Stimulated activated CD8-positive, alpha-beta memory T cell treated with anti-CD3 and anti-CD28 coated beads, Interleukin-15, amount 100 ng/mL, for 1 hour (primary cell): ENCODE measurements at places on chromosomes 5 and 9.

DNA sequence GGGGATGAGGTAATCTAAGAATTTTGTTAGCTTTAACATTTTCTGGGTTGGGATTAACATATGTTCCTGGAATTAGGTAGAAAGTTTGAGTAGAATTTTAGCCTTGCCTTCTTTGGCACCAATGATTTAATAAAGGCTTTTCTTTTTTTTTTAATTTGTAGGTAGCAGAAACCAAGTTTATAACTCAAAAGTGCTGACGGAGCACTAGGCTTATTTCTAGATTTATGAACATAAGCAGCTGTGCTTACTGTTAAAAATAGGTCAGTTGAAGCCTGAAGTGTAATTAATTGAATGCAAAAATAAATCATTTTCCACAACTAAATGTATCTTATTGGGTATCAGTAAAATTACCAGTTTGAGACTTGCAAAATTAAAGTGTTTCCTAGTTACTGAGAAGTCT is 62.4 kb downstream of the TAF11L14 start:
- DNase-seq: no peak

GRCh38 chr9:23962101-23962500 is 136.1 kb upstream of the ELAVL2 start:
- no peak for DNase-seq

GRCh38 chr9:38048316-38048969 is 20.6 kb downstream of the SHB start:
- DNase-seq: no peak

DNA sequence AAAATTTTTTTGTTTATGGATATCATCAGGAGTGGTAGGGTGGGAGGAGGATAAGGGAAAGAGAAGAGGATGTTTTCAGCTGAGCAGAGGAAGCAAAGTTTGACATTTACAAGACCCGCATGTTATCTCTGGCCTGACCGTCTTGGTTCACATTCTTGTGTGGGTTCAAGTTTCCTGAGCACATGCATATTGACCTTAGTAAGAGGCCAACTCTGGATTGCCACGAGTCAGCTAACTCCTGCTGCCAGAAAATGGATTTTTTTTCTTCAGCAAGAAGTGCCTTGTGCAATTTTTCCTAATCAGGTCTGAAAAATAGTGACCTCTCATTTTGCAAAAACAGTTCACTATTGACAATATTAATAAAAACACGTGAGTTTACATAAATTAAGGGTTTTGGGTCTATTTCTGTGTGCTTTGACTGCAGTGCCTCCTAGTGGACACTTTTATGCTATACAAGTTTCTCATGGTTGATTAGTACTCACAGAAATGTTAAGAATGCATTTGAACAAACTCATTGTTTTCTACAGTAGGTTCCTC is 27.1 kb upstream of the BASP1 start:
- DNase-seq: no peak

GRCh38 chr5:148558892-148559291 is 95.4 kb downstream of the HTR4 start:
- DNase-seq: no peak

DNA sequence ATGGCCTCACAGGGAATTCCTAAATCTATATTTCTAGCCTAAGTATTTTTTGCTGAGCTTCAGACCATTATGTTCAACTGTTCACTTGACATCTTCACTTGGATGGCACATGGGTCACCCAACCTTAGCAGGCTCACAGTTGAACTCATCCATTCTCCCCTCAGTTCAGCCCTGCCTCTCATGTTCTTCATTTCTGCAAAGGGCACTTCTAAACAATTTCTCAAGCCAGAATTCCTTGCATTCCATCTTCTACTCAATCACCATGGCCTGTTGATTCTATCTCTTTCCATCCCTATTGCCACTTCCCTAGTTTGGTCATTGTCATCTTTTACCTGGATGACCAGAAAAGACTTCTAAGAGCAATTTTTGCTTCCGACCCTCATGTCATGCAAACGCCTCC is 7.3 kb upstream of the RGS3 start:
- no peak for DNase-seq

GRCh38 chr9:76353280-76353679 is 40.9 kb downstream of the RFK start:
- no peak for DNase-seq

DNA sequence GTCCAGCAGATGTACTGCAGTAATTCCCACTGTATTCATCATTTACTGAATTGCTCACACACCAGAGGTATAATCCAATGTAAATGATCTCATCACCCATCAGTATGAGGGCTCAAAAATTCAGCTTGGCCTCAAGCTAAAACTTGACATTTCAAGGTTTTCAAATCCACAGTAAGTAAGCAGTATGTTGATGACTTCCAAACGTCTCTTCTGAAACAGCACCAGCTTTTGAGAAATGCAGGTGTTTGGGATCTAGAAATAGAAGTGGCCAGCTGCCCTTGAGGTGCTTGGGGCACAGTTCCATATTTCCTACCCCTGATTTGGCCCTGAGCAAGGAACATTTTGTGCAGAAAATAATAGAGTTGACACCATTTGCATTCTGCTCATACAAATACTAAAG is 388.0 kb upstream of the TUSC1 start:
- no peak for DNase-seq

DNA sequence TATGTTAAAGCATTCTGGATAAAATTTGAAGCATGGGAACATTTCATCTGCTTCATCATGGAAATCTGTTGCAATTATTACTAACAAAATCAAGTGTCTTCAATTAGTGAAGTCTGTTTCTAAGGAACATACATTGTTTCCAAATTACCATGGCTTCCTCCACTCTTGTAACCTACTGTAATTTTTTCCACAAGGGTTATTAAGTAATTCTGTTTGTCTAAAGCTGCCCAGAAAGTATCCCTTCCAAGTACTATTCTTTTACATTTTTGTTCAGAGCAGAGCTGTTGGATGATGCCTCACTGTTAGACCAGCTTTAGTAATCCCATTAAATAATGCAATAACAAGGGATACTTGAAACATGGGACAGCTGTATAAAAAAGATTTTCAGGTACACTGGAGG is 483.5 kb upstream of the CD180 start:
- no peak for DNase-seq

- no peak for DNase-seq
These were observed 433.6 kb downstream of the PIK3R1 start for GRCh38 chr5:68648944-68649857.

DNA sequence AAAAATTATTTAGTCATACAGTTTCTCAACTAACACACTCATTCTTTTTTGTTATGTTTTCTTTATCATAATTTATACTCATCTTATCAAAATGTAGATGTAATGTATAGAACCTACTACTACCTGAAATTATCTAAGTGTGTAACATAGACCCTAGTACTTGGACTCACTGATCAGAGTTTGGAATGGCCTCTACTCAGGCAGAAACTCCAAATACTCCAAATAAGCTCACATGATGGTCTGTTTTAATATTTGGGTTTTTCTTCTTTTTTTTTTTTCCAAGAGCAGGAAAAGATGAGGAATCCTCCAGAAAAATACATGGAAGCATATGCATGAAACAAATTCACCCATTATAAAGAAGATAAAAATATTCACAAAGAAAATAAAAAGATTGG is 126.3 kb downstream of the PDE4D start:
- DNase-seq: no peak

- DNase-seq: no peak
These were observed 42.1 kb downstream of the LOX start for GRCh38 chr5:122035913-122036312.

- DNase-seq: peak; percentile 20
These were observed 64.2 kb downstream of the KLF4 start for GRCh38 chr9:107425101-107426025.

DNA sequence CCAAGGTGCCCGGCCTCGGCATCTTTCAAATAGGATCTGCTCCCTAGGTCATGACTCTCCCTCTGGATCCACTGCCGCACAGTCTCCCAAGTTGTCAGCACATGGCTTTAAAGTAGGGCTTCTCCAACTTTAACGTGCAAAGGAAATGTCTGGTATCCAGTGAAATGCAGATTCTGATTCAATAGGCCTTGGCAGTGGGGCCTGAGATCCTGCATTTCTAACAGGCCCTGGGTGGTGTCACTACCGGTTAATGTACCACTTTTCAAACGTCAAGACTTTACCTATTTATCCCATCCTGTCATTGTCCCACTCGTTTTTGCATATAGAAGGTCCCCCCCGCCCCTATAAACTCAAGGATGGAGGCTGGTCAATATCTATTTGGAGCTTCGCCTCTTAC is 137.6 kb upstream of the ZNF618 start:
- no peak for DNase-seq

- no peak for DNase-seq
These were observed 242.1 kb downstream of the HCN1 start for GRCh38 chr5:45454114-45454513.

GRCh38 chr5:162487528-162488525 is 420.3 kb downstream of the GABRG2 start:
- DNase-seq: no peak

DNA sequence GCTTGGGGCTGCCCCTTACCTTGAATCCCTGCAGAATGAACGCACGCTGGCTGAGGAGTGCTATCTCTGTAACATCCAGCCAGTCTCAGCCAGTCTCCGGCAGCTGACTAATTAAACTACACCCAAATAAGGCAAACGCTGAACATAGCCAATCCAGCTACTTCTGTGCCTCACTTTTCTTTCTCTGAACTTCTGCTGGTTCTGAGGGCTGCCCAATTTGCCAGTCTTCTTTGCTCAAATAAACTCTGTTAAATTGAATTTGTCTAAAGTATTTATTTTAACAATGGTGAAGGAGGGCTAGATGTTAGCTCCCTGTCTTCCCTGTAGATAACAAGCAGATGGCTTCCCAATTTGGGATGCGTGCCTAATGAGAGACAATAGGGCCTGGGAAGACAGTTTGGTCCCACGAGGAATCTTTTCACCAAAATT is 154.0 kb upstream of the NFIL3 start:
- DNase-seq: no peak

DNA sequence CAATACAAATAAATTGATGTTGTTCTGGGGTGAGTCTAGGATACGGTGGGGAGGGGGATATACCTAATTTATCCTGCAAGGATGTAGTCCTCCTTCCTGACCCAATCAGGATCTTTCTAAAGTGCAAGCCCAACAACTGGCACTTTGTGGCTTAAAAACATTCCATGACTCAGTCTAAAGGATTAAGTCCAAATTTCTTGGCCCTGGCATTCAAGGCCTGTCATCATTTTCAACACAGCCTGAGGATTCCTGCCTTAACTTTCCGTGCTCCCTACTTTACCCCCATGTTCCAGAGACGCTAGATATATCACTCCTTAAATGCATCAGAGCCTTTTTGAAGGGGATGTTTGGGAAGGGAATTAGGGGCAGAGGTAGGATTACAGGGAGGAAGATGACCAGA is 1.0 kb downstream of the FAM221B start:
- DNase-seq: no peak

- no peak for DNase-seq
These were observed 15.5 kb upstream of the LAMC3 start for GRCh38 chr9:130993303-130994030.

DNA sequence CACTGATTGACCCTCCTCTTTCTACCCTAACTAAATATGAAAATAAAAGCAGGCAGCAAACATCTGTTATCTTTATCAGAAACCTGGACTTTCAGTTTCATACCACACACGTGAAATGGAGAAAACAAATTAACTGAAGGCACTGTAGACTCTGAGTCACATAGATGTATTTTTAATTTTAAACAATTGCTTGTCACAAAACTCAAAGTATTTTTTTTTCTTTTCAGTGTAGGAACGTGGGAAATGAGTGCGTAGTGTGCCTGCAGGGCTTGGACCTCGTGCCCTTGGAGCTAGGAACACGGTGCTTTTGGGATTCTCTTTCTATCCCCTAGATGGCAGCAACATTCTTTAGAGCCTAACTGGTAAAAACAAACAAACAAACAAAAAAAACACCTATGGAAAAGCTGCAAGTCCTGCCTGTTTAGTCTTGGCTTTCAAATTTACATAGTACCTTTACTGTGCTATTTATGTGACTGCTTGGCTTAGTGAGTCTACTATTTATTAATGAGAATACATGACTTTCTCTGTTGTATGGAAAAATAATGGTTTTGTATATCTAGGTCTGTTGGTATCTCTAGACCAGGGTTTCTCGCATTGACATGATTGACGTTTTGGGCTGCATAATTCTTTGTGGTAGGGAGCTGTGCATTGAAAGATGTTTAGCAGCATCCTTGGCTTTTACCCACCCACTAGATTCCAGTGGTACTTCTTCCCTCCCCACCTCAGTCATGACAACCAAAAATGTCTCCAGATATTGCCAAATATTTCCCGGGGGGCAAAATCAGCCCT is 16.8 kb upstream of the ACTBL2 start:
- DNase-seq: no peak

GRCh38 chr9:69571032-69571431 is 101.1 kb downstream of the APBA1 start:
- DNase-seq: no peak

GRCh38 chr9:545480-545879 is 296.0 kb upstream of the DMRT1 start:
- DNase-seq: no peak

DNA sequence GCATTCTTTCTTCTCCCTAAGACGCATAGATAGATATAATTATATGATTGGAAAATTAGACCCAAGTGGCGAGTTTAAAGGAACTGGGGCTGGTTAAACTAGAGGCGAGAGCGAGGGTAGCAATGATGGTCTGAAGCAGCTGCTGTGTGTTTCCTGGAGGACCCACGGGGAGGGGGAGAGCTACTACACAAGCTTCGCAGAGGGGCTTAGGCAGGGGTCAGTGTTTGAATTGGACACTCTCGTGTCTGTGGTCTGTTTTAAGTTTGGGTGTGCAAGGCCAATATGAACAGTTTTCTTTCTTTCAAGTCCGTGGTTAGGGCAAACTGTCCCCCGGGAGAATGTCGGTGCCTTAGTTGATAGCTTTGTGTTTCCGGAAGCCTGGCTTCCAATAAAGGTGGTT is 43.1 kb downstream of the PDZD2 start:
- no peak for DNase-seq

DNA sequence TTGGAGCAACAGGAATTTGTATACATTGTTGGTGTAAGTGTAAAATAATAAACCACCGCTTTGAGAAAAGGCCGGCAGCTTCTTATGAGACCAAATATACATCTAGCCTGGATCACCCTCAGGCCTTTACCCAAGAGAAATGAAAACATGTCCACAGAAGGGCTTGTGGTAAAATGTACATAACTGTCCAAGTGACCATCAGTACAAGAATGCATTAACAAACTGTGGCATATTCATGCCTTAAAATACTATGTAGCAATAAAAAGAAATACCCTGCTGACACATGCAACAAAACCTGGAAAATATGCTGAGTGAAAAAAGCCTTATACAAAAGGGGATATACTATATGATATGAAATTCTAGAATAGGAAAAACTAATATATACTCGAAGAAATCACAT is 311.9 kb upstream of the TRPC7 start:
- DNase-seq: no peak

- no peak for DNase-seq
These were observed 52.7 kb downstream of the ADAMTSL1 start for GRCh38 chr9:18526685-18527084.

GRCh38 chr9:86183229-86184137 is 76.0 kb downstream of the C9orf153 start:
- no peak for DNase-seq

- no peak for DNase-seq
These were observed 388.5 kb downstream of the PSAT1 start for GRCh38 chr9:78685471-78685870.

GRCh38 chr5:92467695-92468094 is 1084.6 kb upstream of the ARRDC3 start:
- no peak for DNase-seq

- no peak for DNase-seq
These were observed 191.0 kb downstream of the ADAMTS6 start for GRCh38 chr5:65290677-65291076.
